ENCODE measurements at places on chromosomes 16 and 17. TPM values are rescaled to one million over a fixed set of nuclear protein-coding genes. Genes with fewer than 3 reads are reported as not detected.

GRCh38 chr16:48250520-48251278 lies 3.4 kb upstream of the ABCC11 start:
- no peak for DNase-seq

DNA sequence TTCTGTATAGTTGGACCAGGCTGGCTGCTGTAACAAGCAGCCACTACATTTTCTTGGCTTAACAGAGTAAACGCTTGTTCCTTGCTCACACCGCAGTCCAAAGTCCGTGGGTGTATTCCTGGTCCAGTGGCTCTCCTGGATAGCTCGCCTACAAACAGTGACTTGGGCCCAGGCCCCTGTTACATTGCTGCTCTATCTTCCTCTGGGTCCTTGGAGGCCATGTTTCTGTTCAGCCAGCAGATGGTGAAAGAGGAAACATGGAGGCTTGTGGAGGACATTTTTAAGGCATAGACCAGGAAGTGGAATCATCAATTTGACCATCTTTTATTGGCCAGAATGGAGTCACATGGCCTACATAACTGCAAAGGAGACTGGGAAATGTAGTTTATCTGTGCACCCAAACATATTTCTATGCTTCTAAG lies 55.1 kb downstream of the ATP2C2 start:
- DNase-seq, result peak; percentile 56

DNA sequence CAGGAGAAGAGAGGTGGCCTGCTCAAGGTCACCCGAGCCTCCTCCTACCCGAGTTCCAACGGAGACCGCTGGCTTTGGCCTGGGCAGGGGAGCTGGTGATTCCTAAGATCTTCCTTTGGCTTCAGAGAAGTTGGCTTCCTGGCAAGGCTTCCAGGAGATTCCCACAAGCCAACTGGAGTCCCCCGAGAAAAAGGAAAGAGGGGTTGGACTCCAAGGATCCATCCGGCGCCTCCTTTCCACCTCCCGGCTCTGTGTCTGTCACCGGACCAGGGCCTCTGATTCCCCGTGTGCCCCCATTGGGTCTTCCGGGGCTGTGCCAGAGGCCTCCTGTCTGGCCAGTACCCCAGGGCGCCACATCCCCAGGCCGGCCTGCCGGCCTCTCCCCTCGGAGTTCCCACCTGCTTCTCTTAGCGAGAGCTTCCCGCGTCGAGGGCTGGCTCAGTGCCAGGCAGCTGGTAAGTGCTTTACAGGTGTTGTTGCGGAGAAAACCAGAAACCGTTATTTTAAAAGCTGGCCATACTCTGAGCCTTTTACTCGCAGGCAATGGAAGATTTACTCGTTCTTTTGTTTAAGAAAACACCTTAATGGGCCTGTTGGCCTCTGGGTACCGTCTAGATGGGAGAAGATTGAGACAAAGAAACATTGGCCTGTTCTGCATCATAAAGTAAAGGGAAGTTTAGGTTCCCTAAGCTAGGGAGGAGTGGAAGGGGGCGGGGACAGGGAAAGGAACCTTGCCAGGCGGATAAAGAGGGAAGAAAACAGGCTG lies 258.4 kb upstream of the SDK2 start:
- no peak for DNase-seq

GRCh38 chr17:34721326-34721725 lies 141.9 kb downstream of the TMEM132E start:
- DNase-seq, result no peak

GRCh38 chr16:88703486-88704309 lies 2.5 kb downstream of the RNF166 start:
- no peak for DNase-seq

ABCA8 gene
- 0.18 TPM for total RNA-seq

- no peak for DNase-seq
Measured at GRCh38 chr16:83113811-83114210, 487.0 kb downstream of the CDH13 start.

- DNase-seq, result no peak
Measured at GRCh38 chr16:586645-587590, 2.9 kb upstream of the RAB40C start.
